H9 (cell line): ENCODE measurements at places on chromosomes 7 and 10.

GRCh38 chr10:92146107-92146506 lies 144.8 kb downstream of the CPEB3 start:
- H3K36me3 ChIP-seq, result no peaks in the 10 kb centered on the region
- no peak overlapping the region for H3K4me3 ChIP-seq
- no peak for DNase-seq

- H3K4me1 ChIP-seq, result no peaks in the 10 kb centered on the region
- no peak overlapping the region for H3K4me3 ChIP-seq
- no peaks in the 10 kb centered on the region for H3K27me3 ChIP-seq
- no peak overlapping the region for H3K27ac ChIP-seq
Measured at GRCh38 chr7:28855538-28856217, 102.5 kb downstream of the TRIL start.

DNA sequence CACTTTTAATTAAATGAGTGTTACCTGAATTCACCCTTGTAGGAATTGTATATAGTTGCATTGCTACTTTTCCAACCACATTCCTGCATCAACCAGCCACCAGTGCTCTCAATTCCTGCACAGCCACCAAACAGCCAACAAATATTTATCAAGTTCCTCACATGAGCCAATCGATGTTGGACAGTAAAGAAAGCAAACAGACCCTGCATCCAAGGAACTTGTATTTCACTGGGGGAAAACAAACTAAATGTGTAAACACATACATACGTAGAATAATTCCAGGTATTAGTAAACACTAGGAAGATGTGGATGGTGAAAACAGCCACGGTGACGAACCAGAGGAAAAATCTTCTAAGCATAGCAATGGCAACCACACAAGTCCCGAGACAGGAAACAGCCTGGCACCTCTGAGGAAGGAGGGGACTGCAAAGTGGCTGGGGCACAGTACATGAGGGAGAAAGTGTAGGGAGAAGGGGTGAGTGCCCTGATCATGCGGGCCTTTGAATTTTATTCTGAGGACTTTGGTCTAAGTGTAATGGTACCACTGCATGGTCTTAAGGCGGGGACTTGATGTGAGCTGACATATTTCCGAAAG lies 111.2 kb downstream of the XRCC2 start:
- no peak overlapping the region for H3K4me3 ChIP-seq
- no peak overlapping the region for H3K27ac ChIP-seq
- no peaks in the 10 kb centered on the region for H3K36me3 ChIP-seq
- no peaks in the 10 kb centered on the region for H3K27me3 ChIP-seq
- DNase-seq, result no peak

DNA sequence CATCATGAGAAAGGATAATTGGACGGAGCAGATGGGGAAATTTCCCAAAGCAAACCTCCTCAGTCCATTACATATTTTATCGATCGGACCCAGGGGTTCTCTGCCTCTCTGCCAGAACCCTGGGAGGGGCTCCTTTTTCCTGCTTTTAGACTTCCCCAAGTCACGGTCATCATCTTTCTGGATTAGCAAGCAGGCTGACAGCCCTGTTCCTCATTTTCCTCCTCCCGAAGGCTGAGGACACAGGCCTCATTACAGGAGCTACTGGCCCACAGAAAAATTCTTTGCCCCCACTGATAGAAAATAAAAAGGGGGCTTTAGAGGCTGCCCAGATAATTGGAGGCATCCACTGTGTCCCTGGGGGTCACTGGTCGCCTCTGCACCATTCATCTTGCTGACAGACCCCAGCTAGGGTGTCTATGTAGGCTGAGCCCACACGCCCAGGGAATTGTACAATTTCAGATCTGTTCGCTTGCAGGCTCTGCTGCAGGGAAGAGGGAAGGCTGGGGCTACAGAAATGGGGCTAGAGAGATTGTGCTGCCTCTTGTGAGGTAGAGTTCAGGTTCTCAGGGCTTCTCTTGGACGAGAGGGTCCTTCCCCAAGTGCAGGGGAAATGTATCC lies 125.7 kb upstream of the SDK1 start:
- no peak overlapping the region for H3K27ac ChIP-seq
- peaks cover 4% of the 10 kb centered on the region; the same call in 1 of the 2 replicates for H3K36me3 ChIP-seq
- DNase-seq, result no peak

GRCh38 chr7:117673367-117673766 lies 193.5 kb downstream of the CFTR start:
- H3K4me1 ChIP-seq, result peaks cover 7% of the 10 kb centered on the region; the same call in 1 of the 2 replicates
- no peak overlapping the region for H3K27ac ChIP-seq
- H3K36me3 ChIP-seq, result no peaks in the 10 kb centered on the region
- no peaks in the 10 kb centered on the region for H3K27me3 ChIP-seq
- peak; percentile 78 for DNase-seq

- H3K36me3 ChIP-seq, result 0 out of 2 replicates have a peak, but pooled peaks cover 4% of the 10 kb centered on the region
- no peak for DNase-seq
- H3K27me3 ChIP-seq, result no peaks in the 10 kb centered on the region
- no peak overlapping the region for H3K4me3 ChIP-seq
- H3K27ac ChIP-seq, result no peak overlapping the region
- no peaks in the 10 kb centered on the region for H3K4me1 ChIP-seq
Measured at GRCh38 chr10:9709849-9710248, 1307.8 kb upstream of the CELF2 start.

GRCh38 chr10:62381385-62382102 lies 7.4 kb downstream of the ZNF365 start:
- no peak overlapping the region for H3K4me3 ChIP-seq
- no peaks in the 10 kb centered on the region for H3K4me1 ChIP-seq
- no peak overlapping the region for H3K27ac ChIP-seq
- DNase-seq, result no peak
- no peaks in the 10 kb centered on the region for H3K27me3 ChIP-seq

DNA sequence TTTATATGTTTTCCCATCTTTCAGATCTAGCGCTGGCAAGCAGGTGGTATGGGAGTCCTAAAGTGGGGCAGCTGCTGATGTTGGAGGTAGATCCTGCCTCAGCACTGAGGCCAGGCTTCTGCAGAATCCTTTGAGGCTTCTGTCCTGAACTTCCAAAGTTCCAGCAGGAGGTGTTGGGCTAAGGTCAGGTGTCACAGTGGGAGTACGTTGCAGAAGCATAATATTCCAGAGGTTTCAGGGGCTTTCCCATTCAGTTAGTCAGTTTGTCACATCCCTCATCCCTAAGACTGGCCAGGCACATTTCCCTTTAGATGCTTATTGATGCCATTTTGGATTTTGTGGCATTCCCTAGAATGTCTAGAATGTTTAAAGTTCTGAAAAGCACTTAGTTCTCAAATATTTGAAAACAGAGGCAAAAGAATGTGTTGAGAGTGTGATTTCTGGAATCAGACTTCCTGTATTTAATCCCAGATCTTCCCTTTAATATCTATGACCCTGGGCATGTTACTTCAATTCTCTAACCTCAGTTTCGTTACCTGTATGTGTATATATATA lies 319.1 kb upstream of the PHYHIPL start:
- no peak overlapping the region for H3K27ac ChIP-seq
- DNase-seq, result no peak
- peaks cover 3% of the 10 kb centered on the region; the same call in 1 of the 2 replicates for H3K4me1 ChIP-seq
- no peaks in the 10 kb centered on the region for H3K27me3 ChIP-seq

GRCh38 chr10:69643779-69644657 lies 14.0 kb downstream of the FAM241B start:
- peaks cover 2% of the 10 kb centered on the region; the same call in 1 of the 2 replicates for H3K4me1 ChIP-seq
- no peaks in the 10 kb centered on the region for H3K27me3 ChIP-seq
- no peak overlapping the region for H3K27ac ChIP-seq
- H3K36me3 ChIP-seq, result no peaks in the 10 kb centered on the region

DNA sequence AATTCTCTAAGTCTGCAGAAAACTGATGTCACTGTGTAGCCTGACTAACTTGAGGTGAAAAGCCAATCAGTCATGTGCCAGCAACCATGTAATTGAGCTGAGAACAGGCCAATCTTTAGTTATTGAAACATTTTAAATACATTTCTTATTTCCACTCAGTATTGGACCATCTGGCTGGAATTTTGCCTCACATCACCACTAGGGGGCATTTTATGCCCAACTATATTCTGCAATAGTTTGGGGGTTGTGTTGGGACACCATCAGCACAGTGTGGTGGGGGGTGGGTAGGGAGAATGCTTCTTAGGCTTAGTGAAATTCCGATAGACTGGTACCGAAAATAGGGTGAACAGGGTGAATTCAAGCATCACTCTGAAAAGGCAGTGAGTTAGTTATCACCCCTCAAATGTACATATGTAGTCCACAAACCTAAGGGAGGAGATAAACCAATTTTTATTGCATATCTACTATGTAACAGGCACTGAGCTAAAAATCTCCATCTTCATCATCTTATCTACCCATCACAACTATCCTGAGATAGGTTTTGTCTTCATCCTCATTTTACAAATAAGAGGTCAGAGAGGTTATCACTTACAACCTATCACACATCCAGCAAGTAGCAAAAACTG lies 17.8 kb downstream of the NPSR1 start:
- no peak overlapping the region for H3K4me3 ChIP-seq
- H3K27me3 ChIP-seq, result no peaks in the 10 kb centered on the region
- no peaks in the 10 kb centered on the region for H3K36me3 ChIP-seq
- H3K27ac ChIP-seq, result no peak overlapping the region
- peak; percentile 49 for DNase-seq

DNA sequence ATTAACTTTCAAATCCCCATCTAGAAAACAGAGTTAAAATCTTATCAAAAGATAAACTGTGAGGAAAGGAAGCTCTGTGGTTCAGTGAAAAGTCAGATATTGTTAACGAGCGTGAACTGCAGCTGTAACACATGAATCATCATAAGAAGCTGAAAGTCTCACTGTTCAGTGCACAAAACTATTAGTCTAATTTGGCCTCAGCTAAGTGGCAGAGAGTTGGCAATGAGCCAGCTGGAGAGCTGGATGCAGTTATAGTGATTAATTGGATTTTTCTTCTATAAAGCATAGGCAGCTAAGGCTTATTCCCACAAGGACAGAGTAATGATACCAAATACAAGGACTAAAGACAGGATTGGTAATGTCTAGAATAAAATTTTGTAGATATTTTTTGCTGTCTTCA lies 101.1 kb upstream of the ABCB5 start:
- H3K36me3 ChIP-seq, result no peaks in the 10 kb centered on the region
- H3K4me1 ChIP-seq, result no peaks in the 10 kb centered on the region
- H3K27ac ChIP-seq, result no peak overlapping the region
- H3K27me3 ChIP-seq, result no peaks in the 10 kb centered on the region
- no peak for DNase-seq

DNA sequence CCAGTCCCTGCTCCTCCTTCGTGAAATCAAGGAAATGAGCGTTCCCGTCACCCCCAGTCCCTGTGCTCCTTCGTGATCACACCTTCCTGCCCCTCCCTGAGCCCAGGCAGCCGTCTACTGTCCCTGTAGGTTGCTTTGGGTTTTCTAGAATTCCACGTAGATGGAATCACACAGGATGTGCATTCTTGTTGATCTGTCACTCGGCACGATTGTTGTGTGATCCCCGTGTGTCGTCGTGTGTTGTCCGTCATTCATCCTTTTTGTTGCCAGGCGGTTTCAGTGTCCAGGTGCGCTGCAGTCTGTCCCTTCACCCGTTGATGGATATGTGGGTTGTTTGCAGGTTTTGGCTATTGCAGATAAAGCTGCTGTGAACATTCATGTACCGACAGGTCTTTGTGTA lies 9.4 kb downstream of the MTG1 start:
- no peak overlapping the region for H3K27ac ChIP-seq
- H3K4me3 ChIP-seq, result no peak overlapping the region
- H3K36me3 ChIP-seq, result peaks cover 66% of the 10 kb centered on the region; the same call in 2 of the 3 replicates
- no peaks in the 10 kb centered on the region for H3K27me3 ChIP-seq
- DNase-seq, result no peak

DNA sequence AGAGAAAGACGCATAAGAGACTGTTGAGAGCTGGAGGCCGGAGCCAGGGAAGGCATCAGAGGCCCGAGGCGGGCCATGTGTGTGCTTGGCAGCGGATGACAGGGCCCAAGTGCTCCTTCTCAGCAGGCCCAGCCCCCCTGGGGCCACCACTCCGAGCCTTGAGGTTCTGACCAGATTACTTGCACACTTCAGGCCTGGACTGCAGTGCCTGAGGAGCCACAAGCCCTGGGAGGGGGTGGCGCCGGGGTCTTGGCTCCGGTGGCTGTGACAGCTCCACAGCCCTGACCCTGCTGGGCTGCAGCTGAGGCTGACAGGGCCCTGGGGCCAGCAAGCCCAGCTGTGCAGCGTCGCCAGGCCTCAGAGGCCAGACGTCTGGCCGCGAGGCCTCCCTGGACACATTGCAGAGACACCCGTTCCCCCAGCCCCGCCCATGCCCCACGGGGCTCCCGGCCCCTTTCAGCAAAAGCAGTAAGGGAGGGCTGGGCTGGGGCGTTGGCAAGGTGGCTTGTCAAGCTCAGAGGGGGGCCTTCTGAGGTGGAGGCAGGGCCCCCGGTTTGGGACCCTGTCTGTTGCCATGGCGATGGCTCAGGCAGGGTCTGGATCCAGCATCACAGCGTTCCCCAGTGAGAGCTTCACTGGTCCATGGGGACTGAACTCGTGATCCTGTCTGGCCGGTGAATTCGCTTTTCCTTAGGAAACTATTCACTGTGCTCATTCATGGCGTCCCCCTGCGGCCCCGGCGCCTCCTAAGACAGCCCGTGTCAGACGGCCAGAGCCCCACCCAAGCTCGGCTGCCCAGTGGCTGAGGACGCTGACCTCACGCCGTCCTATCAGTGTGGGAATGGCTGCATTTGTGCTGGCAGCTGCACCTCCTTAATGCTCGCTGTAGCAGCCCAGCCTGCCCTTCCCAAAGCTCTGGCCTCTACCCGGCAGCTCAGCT lies 5.7 kb downstream of the ELN start:
- H3K4me1 ChIP-seq, result peaks cover 4% of the 10 kb centered on the region; the same call in 1 of the 2 replicates
- no peak for DNase-seq
- H3K27ac ChIP-seq, result no peak overlapping the region
- H3K36me3 ChIP-seq, result no peaks in the 10 kb centered on the region
- H3K27me3 ChIP-seq, result no peaks in the 10 kb centered on the region

- no peaks in the 10 kb centered on the region for H3K36me3 ChIP-seq
- H3K27me3 ChIP-seq, result no peaks in the 10 kb centered on the region
- DNase-seq, result no peak
- H3K4me1 ChIP-seq, result peaks cover 3% of the 10 kb centered on the region; the same call in 1 of the 2 replicates
- no peak overlapping the region for H3K4me3 ChIP-seq
Measured at GRCh38 chr10:48594371-48594770, 10.5 kb downstream of the ARHGAP22 start.

- H3K27ac ChIP-seq, result no peak overlapping the region
- H3K27me3 ChIP-seq, result no peaks in the 10 kb centered on the region
- H3K36me3 ChIP-seq, result no peaks in the 10 kb centered on the region
- no peak overlapping the region for H3K4me3 ChIP-seq
- no peak for DNase-seq
Measured at GRCh38 chr7:88322151-88322550, 15.5 kb upstream of the STEAP4 start.
